Fibroblast of gingiva (primary cell): ENCODE measurements at places on chromosomes 1 and 21.
A peak's percentile ranks its signal among the peaks of the same experiment; 100 is the strongest.

- DNase-seq, result no peak
Observed at GRCh38 chr1:202172015-202172355, 11.6 kb upstream of the PTPN7 start.

- DNase-seq, result peak; percentile 24
Observed at GRCh38 chr1:167439301-167439988, 78.9 kb downstream of the CD247 start.

GRCh38 chr21:46029186-46029924, 47.8 kb downstream of the COL6A1 start:
- DNase-seq, result no peak

- DNase-seq, result no peak
Observed at GRCh38 chr1:228969953-228970800, 234.9 kb downstream of the RHOU start.

- DNase-seq, result no peak
Observed at GRCh38 chr1:42089246-42089645, 64.0 kb upstream of the GUCA2B start.

GRCh38 chr1:210692796-210693195, 364.1 kb downstream of the HHAT start:
- no peak for DNase-seq

DNA sequence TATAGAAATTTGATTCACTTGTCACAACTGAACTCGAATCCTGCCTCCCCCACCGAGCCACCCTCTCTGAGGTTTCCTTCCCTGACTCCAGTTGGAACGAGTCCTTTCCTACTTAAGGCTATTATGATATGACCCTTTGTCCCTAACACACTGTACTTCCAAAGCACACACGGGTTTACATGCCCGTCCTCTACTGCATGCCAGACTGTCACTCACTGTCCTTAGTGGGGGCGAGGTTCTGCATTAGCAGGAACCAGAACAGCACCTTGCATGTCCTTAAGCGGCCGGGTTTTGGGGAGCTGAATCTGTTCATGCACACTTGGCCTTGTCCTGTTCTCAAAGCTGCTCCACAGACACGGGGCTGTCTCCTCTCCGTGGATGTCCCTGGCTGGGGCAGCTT, 164.6 kb upstream of the KCNJ6 start:
- DNase-seq, result peak; percentile 2

DNA sequence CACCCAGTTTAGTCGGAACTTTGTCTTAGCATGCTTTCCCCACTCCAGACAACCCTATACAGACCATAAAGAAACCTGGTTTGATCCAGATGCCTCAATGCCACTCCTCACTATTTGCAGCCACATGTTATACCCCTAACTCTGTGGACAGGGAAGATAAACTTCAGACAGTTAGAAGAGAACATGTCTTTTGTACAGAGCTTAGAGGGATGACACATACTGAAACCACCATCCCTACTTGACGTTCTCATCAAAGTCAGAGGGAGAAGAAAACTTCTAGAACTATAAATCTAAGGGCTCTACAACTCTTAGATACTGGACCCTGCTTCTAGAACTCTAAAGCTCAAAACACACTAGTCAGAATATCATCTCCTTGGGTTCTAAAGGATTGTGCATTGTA, 3.7 kb downstream of the SYT6 start:
- no peak for DNase-seq

- DNase-seq, result peak; percentile 66
Observed at GRCh38 chr1:245060684-245061374, 94.0 kb upstream of the KIF26B start.

- DNase-seq, result no peak
Observed at GRCh38 chr1:224739997-224740684, 124.0 kb downstream of the CNIH3 start.

GRCh38 chr1:1212780-1213344, 1.1 kb downstream of the TNFRSF4 start:
- no peak for DNase-seq

DNA sequence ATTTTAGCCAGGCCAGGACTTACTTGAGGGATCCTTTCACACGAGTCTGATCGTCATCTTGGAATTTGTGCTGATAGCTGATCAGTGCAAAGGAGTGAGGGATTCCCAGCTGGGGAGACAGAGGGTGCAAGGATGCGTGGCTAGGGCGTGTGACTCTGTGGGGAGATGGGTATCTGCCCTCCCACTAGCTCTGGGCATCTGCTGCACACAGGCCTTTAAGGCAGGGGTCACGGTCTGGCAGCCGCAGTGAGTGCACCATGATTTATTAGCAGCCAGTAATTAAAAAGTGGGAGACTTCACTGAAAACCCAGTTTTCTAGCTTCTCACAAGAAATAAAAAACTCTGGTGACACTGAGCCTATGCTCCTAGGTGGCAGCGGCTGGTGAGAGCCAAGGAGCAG, 20.4 kb downstream of the THAP3 start:
- no peak for DNase-seq

DNA sequence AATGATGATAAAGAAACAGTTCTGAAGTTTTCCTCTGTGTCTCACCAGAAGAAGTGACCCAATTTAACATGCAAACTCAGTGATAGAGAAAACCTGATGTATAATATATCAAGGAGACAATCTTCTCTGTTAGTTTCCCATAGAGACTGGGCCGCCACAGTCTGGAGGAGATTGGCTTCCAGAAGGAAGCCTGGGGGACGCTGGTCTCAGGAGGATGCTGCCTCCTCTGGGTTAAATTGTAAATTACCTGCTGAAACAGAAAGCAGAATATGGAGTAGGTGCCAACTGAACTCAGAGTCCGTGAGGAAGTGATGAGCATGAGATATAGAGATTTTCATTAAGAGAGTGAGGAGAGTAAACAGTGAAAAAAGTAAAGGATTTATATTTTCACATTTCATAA, 15.8 kb downstream of the OR14I1 start:
- DNase-seq, result no peak

GRCh38 chr1:1001057-1001783, 1.3 kb upstream of the HES4 start:
- no peak for DNase-seq

DNA sequence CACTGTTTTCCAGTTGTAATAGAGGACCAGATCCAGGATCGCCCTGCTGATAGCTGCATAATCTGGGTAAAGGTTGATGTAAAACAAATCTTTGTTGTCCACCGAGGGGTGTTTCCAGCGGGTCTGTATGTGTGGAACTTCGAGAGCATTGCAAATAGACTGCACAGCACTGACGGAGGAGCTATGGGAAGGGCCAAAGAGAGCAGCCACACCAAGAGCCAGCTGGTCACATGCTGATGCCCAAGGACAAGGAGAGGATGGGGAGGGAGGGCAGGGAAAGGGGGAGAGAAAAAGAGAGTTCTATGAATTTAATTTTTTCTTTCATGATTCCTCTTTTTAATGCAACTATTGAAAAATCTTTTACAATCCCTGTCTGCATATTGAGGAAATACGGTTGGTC, 250.0 kb downstream of the GRIK1 start:
- DNase-seq, result no peak

DNA sequence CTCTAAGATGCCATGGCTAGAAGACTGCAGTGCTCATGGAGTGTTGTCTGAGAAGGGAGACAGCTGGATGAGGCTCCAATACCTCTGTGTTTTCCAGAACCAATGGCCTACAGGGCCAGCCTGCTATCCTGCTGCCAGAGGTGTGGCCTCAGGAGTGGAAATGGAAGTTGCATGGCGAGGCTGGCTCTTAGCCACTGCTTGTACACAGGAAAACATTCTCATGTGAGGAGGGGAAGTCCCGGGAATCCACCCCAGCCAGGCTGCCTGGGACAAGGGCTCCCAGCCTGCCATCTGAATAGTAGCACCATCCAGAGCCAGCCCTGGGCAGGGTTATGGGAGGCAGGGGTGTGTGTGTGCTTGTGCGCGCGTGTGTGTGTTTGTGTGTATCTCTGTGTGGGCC, 56.5 kb downstream of the SDC3 start:
- DNase-seq, result peak; percentile 27

GRCh38 chr1:113993766-113994165, 14.5 kb downstream of the OLFML3 start:
- DNase-seq, result no peak

- DNase-seq, result peak; percentile 86
Observed at GRCh38 chr1:155981266-155982088, 3.1 kb upstream of the ARHGEF2 start.

DNA sequence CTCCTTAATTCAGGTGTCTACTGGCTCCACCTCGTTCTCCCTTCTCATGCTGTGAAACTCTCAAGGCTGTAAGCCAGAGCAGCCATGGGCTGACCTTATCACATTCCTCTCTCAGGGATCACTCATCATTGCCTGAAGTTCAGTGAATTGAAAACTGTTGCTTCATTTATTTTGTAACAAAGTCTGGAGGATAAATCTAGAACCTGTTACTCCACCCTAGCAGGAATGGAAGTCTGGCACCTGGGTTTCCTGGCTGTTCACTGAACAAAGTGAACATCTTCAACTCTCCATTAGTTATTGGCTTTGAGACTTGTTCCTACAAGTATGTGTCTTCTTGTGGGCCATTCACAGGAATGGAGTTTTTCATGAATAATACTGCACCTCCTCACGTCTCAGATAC, 584.1 kb downstream of the PTPRU start:
- DNase-seq, result no peak

DNA sequence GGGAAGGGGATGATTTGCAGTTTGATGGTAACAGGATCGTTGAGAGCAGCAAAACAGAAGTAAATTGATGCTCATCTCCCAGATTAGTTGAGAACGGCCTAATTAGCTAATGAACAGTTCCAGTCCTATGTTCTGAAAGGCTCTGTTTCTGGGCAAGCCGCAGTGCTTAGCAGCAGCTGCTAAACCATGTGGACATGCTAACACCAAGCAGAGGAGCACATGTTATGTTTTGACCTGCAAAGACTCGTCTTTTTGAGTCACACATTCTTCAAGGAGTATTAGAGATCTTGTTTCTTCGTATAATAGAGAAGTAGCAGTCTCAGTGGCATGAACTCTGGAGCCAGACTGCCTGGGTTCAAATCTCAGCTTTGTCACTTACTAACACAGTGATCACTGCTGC, 58.1 kb downstream of the CACNA1E start:
- no peak for DNase-seq

- DNase-seq, result peak; percentile 36
Observed at GRCh38 chr1:23403038-23403336, 21.6 kb downstream of the TCEA3 start.

DNA sequence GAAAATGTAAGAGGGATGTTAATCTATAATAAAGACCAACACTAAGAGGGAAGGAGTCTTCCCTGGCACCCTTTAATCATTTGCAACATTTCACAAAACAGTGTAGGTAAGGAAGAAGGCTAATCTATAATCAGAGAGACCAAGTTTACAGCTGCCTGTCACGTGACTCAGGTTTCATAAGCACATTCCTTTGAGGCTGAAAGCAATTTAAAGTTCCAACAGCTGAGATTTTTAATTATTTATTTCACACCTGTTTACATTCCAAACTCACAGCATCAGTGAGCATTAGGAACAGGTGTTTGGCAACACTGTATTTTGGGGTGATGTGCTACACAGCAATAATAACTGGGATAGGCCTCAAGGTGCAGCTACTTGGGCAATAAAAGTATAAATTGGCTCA, 75.7 kb upstream of the PGBD5 start:
- no peak for DNase-seq

- no peak for DNase-seq
Observed at GRCh38 chr1:211033921-211034525, 99.9 kb downstream of the KCNH1 start.

DNA sequence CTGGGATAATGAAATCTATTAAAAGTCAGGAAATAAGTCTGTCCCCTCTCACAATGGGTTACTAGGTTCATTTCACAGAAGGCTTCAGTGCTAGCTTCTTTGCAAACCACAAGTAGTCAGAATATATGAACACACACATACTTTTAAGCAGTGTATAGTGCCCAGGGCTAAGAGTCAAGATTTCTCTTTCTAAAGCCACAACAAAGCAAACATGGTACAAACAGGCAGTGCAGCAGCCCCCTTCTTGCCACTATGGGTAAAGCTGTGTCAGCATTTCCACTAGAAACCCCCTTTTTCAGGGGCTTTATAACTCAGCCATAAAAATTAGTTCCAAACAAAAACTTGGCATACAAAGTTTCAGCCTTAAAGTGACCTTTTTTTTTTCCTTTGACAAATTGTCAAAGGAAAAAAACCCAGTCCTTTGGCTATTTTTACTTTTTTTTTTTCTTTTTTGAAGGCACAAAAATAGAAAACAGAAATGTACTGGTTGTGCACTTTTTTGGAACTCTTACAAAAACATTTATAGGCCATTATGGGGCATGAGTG, 315.4 kb downstream of the LMO4 start:
- no peak for DNase-seq

DNA sequence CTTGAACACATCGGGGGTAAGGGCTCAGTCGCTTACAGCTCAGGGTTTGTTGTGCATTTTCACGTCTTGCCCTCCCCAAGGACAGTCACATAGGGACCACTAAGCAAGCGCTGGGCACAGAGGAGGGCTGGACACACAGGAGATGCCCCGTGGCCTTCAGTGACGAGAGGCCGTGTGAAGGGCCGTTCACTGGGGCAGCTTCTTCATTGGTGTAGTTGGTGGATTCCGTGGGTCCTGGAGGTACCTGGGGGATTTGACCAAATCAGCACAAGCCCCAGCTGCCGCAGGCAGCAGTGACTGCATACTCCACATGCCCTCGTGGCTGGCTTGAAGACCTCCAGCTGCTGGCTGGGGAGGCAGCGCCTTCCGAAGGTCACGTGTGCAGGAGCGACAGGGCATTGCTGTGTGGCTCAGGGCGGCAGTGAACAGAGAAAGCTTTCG, 100.8 kb upstream of the C1orf174 start:
- DNase-seq, result no peak

DNA sequence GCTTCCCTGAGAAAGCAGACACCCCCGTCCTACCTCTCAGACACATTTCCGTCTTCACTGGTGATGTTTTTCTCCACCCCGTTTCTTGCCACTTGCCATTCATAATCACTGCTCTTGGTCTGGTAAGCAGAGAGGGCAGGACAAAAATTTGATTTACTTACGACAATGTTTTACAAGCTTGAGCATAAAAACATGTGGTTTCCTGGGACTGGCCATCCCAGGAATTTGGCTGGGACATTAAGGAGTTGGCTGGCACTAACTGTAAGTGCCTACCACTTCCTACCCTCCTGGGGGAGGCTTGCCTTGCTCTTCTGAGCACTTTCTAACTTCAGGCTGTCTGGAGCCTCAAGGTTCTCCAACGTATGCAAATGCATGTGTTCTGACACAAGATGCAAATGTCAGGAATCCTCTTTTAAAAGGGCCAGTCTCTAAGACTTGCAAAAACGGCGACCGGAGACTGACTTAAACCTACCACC, 24.2 kb downstream of the ZBTB18 start:
- no peak for DNase-seq

- DNase-seq, result no peak
Observed at GRCh38 chr1:94240822-94241221, 3.4 kb upstream of the ARHGAP29 start.

GRCh38 chr1:75967719-75968118, 35.5 kb upstream of the ASB17 start:
- DNase-seq, result no peak

DNA sequence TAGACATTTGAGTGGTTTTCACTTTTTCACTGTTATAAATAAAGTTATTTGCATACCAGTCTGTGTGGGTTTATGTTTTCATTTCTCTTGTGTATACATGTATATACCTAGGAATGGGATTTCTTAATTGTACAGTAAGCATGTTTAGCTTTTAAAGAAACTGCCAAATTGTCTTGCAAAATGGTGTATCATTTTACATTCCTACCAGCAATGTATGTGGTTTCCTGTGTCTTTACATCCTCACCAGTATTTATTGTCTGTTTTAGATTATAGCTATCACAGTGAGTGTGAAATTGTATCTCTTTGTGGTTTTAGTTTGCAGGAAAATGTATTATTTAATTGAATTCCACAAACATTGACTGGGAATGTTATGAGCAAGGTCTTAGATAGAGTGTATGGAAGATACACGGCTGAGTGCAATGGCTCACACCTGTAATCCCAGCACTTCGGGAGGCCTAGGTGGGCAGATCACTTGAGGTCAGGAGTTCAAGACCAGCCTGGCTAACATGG, 57.3 kb downstream of the MACF1 start:
- DNase-seq, result peak; percentile 89
